ENCODE measurements at places on chromosomes 5 and 9. TPM values are rescaled to one million over a fixed set of nuclear protein-coding genes. Genes with fewer than 3 reads are reported as not detected.

DNA sequence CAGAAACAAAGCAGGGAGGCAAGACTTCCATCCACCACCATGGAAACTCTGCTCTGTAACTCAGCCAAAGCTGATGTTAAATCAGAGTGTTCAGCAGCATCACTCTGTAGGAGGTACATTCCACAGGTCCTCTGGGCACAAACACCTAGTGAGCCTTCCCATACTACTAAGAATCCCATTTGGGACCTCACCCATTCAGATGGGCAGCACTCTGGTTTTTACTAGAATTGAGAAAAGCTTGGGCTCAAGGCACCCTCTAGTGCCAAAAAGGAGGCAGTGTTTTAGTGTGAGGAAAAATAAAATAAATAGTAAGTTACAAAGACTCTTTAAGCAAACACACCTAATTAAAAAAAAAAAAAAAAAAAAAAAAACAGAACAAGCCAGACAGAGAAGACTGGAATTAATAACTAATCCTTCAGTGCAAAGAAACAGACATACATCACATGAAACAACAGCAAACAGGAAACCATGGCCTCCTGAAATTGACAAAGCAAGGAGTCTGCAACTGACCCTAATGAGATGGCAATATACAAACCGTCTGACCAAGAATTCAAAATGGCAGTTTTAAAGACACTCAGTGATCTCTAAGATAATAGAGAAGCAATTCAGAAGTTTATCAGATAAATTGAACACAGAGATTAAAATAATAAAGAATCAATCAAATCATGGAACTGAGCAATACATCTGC lies 159.5 kb downstream of the GNA14 start:
- DNase-seq: no peak

DNA sequence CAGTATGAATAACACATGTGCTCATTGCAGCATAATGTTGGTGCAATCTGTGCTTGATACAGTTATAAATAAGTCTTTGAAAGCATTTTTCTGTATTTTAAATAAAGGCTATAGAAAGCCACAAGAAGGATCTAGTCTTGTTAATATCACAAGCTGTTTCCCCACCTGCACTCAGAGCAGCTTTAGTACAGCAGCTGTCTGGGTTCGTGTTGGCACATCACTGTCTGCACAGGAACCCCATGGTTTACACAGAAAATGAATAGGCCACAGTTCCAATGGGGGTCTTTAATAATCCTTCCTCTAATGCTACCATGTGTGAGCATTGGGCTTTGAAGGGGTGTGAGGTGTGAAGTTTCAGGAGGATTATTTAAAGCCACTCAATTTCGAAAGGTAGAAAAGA lies 2269.7 kb downstream of the MAT2B start:
- no peak for DNase-seq

- no peak for DNase-seq
These were observed 3.4 kb downstream of the SLC38A9 start for GRCh38 chr5:55708732-55709131.

GRCh38 chr5:11009576-11009975 lies 248.5 kb upstream of the DAP start:
- DNase-seq: no peak

GRCh38 chr9:14097666-14098415 lies 216.1 kb downstream of the NFIB start:
- no peak for DNase-seq

GRCh38 chr5:33936381-33937016 lies at the start of gene RXFP3:
TSS of gene RXFP3 (plus strand) at chr5:33936386. CDS start at chr5:33936741, 355 bp downstream.
- DNase-seq: no peak

DNA sequence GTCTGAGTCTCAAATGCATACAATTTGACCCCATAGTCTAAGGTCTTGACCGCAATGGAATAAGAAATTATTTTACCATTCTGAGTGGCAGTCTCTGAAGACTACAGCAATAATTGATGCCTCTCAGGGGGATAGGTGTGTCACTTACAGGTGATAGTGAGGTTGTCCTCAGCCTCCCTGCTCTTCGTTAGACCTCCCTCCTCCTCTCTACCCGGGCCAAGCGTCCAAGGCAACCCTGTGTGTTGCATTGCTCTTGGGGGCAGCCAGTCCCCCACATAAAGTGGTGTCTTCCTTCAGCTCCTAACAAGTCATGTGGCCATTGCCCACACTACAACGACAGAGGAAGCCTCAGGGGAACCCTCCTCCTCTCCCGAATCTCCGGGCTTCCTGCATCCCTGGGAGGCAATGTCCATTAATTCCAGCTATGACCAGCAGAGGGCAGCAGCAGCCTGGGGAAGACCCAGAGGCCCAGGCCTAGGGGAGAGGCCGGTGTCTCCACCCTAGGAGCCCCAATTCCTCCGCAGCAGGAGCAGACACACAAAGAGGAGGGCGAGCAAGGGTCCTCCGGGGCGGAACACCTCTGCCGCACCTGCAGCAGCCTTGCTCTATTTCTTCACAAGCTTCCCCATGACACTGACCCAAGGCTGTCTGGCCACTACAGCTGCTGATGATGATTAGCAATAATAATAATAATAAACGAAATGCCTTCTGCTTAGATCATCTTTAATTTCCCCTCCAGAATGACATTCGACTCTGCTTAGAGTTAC lies 134.8 kb downstream of the KCNIP1 start:
- DNase-seq: peak; percentile 91

DNA sequence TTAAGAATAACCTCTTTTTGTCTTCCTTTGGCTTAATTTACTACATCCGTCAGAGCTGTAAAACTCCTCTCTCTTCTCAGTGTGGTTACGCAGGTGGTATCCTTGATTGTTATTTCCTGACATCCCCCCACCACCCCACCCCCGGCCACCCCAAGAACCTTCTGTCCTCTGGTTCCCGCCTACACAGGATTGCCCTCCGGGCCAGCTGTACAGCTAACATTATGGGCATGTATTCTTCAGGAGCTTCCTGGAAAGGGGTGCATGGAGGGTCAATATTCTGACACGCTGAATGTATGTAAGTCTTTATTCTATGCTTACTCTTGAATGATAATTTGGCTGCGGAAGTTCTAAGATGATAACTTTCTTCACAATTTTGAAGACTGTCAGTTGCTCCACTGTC lies 13.0 kb upstream of the ANP32B start:
- no peak for DNase-seq

DNA sequence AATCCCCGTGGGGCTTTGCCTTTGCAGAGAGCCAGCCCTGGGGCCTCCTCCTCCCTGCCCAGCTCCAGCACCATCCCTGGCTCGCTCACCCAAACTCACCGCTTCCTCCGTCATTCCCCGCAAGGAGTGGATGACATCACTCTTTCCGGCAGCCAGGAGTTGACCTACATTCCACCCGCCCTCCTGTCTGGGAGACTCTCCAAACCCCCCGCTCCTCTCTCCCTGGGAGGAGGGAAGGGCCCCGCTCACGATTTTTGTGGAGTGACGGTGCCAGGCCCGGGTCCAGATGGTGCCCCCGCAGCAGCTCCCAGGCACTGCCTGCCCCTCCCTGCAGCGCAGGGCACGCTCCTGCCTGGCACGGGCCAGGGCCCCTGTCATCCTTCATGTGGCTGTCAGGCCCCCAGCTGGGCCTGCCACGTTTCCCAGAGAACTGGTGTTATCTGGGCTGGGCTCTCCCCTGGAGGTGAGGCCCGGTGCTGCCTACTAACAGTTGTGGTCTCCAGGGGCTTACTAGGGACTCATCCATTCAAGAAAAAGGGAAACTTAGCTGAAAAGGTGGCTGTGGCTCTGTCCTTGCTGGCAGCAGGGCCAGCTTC lies 52.3 kb downstream of the NTNG2 start:
- DNase-seq: no peak

GRCh38 chr5:66818935-66819328 lies 222.7 kb downstream of the MAST4 start:
- no peak for DNase-seq

DNA sequence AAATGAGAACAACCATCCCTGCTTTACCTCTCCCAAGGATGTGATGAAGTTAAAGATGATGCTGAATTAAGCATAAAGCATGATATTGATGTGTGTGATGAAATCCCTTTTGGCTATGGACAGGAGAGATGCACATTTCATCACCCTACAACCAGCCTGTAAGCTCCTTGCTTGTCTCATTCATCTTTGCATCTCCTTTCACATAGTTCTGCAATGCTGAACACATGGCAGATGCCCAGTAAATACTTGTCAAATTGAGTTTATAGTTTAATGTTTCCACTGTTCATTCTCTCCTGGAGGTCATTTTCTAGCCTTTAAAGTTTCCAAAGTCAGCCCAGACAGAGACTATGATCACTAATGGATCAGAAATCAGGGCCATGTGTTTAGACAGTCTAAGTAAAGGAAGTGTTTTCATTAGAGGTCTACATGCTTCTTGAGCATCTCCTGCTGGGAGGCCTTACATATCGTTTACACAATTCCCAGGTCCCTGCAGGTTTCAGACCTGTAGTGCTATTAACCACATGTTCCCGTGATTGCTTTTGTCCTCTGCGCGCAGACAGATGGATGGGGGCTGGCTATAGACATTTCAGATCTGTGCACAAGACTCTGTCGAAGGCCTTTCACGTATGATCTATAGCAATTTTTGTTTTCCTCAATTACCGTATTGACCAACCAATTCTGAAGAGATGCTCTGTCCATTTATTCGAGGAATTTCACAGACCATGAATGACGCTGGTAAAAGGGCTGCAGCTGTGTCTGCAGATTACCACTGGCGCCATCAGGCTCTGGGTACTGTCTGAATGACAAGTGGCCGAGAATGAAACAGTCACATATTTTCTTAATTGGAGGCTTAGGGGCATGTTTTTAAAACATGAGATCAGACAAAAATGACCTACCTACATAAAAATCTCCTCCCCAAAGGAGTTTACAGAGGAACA lies 49.0 kb upstream of the CKMT2 start:
- DNase-seq: no peak

- no peak for DNase-seq
These were observed 30.6 kb upstream of the COL5A1 start for GRCh38 chr9:134611046-134611445.

The PCDHGB6 gene
- 71.5 TPM for total RNA-seq

The ARID3C gene
- not detected for total RNA-seq

The HTR4 gene
- not detected for total RNA-seq
